Activated CD8-positive, alpha-beta memory T cell treated with anti-CD3 and anti-CD28 coated beads, Interleukin-2, amount 10 ng/mL, durations not matched to agents 7 days and 5 days (primary cell): ENCODE measurements at places on chromosomes 7 and 10. TPM values are rescaled to one million over a fixed set of nuclear protein-coding genes. Genes with fewer than 3 reads are reported as not detected.

DNA sequence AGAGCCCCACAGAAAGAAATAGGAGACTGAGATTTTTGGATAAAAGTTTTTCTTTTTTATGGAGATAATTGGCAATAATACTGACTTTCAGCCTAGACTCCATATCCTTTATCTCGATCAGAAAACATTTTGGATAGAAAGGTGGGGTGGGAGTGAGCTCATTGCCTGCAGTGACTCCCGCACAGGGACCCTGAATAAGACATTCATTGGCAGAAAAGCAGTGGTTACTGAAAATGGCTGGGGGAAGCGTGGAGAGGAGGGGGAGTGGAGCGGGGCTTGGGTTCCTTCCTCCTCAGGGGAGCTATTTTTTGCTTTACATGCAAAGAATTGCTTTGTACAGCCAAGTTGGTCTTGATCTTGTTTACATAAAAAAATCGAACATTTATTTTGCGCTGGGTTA is 90.4 kb upstream of the BMPER start:
- no peak for DNase-seq

- no peak for DNase-seq
Observed at GRCh38 chr7:133196856-133197612, 55.8 kb upstream of the EXOC4 start.

- DNase-seq: no peak
Observed at GRCh38 chr10:78199005-78199725, 165.5 kb downstream of the RPS24 start.

DNA sequence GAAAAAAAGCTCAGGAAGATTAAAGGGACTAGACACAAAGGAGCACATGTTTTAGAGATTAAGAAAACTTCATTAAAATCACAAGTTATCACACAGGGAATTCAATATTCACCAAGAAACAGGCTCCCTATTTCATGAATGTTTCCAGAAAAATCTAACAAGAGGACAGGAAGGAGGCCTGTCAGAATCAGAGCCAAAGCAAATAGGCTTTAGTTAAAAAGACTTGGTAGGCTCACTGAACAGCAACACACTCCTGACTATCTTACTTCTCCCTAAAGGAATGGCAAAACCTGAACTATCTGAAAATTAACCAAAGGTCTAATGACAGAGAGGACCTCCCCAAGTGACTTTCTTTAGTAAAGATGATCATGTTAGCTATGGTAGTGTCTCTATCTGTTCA is 188.3 kb upstream of the MEOX2 start:
- no peak for DNase-seq

- DNase-seq: no peak
Observed at GRCh38 chr10:116974456-116975005, 30.5 kb downstream of the SHTN1 start.

DNA sequence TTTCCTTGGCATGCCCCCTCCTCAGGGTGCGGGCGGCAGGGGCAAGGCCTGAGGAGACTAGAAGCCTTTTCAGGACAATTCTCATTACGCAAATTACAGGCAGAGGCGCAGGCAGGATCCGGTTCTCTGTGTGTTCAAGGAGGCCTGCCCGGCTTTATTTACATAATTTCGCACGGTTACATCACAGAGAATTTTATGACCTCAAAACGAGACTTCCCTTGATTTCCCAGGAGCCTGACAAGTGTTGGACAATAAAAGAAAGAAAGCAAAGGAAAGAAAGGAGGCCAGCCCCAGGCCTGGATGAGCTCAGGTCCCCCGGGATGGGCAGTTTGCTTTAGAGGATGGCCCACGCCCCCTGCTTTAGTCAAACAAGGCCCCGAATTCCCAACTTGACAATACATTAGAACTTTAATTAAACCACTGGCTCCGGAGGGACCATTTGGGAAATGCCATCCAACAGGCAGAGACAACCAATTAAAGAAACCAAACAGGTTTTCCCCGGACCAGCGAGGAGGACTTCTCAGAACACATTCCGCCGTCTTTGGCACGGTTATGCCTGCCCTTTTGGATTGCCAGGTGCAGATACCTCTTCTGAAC is 2.9 kb downstream of the MNX1 start:
- no peak for DNase-seq

Gene CCDC3
- 0.12 TPM for total RNA-seq
